ENCODE measurements at places on chromosomes 7 and 10.

DNA sequence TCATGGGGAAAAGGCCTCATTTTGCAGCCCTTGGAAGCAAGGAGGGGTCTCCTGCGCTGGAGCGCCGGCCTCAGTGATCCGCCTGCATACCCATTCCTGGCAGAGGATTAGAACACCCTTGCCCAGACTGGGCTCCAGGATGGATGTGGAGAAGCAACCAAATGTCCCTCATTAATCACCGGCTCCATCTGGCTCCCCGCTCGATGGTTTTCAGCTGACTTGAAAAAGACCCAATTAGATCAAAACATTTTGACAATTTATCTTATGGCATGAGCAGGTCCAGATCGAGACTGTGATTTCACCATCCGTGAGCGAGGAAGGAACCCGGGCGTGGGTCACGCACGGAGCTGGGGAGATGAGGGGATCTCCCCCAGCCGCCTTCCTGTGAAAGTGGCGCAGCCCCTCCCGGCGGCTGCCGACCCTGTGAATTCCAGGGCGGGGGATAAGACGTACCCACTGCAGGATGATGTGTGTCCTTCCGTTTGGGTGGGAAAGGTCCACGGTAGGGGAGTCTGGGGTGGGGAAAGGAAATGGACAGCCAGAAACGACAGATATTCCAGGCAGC, 141.6 kb downstream of the EMX2 start:
- DNase-seq: no peak

GRCh38 chr10:19247843-19248242, 199.2 kb downstream of the MALRD1 start:
- DNase-seq: no peak

DNA sequence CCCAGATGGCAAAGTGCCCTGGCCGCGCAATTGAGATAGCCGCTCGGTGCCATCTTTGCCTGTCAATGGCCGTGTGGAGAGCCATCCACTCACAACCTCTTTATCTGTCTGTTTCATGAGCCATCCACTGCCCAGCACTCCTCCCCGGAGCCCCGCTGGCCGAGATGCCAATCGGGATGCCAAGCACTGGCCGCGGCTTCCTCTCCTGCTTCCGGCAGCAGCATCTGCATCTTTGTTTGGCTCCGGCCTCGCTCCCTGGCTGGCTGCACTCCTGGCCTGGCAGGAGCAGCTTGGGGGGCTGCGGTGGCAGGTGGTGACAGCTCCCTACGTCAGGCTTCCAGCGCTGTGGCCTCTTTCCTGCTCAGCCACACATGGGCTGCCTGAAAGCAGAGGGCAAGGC, 231.7 kb downstream of the USP6NL start:
- peak; percentile 18 for DNase-seq

DNA sequence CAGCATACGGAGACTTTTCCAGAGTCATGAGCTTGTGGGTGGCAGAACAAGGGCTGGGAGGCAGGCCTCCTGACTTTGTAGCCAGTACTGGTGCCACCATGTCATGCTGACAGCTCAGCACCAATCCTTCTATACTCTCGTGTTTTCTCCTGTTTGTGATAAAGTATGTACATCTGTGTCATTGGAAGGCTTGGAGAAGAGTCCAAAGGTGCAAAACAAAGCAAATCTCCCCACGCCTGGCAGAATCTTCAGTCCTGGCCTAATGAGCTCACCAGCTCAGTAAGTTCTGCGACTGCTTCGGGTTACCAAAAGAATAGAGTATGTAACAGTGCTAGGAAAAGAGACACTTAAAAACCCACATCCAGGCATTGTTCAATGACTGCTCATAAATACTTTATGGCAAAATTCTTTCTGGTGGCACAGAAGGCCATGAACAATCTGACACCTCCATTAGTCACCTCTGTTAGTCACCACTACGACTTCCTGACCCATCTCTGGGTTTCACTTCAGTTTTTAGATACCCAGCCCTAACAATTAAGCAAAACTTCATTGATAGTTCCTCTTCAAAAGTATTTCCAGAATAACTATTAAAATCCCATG, 24.5 kb downstream of the STEAP1 start:
- no peak for DNase-seq

GRCh38 chr7:126685018-126685573, 567.6 kb downstream of the GRM8 start:
- peak; percentile 76 for DNase-seq

GRCh38 chr10:67976292-67977245, 92.1 kb downstream of the SIRT1 start:
- no peak for DNase-seq

GRCh38 chr10:125166658-125167057, 6.3 kb upstream of the CTBP2 start:
- no peak for DNase-seq

GRCh38 chr7:67346126-67346525, 349.5 kb downstream of the TYW1 start:
- no peak for DNase-seq

DNA sequence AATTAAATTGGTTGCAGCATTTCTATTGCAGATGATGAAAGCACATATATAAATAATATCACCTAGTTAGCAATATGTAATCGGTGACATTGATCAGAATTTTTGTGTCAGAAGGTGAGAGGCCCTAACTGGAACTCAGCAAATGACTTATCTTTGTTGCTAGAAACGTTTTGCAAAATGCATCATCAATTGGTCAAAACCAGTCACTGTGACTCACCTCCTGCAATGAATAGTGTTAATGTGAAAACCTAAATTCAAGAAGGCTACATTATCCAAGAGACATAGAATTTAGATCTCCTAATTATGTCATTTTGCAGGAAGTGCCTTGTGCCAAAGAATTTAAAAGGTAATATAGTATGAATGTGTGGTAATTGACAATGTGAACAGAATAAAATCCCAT, 9.8 kb upstream of the PNLIPRP3 start:
- DNase-seq: no peak

DNA sequence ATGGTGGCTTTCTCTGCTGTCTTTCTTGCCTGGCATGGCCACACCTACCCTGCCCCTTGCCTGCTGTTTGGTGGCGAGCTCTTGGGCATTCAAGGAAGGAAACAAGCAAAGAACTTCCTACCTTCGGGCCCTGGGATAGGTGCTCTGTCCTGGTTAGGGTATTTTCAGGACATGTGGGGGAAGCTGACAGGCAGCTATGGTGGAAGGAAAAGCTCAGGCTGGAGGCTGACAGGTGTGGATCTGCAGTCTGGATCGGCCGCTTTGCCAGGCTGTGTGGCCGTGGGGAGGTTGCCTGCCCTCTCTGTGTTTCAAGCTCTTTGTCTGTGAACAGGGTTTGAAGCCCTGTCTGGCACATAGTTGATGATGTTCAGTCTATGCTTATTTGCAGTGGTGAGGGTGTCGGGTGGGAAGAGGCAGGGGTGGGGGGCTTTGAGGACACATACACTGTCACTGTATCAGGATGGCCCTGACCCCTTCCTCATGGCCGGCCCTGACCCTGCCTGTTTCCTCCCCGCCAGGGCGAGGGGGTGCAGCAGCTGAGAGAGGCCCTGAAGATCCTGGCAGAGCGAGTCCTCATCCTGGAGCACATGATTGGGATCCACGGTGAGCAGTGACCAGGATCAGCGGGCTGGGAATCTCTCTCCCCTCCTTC, 73.7 kb downstream of the MYL10 start:
- DNase-seq: peak; percentile 58

DNA sequence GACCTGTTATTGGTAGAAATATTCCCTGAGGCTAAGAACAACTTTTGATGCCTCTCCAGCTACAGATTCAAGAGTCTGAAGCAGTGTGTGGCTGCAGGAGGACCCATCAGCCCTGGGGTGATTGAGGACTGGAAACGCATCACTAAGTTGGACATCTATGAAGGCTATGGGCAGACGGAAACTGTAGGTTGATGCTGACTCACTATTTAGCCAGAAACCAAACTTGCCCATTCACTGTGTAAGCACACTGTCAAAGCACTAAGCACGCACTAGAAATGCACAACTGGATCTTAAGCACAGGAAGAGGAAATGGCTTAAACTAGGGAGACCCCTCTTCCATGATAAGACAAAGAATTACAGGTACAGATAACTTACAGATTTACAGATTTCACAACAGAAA, 20.8 kb downstream of the ACSM6 start:
- no peak for DNase-seq

- no peak for DNase-seq
These were observed 32.4 kb downstream of the TACC2 start for GRCh38 chr10:122021379-122021778.

DNA sequence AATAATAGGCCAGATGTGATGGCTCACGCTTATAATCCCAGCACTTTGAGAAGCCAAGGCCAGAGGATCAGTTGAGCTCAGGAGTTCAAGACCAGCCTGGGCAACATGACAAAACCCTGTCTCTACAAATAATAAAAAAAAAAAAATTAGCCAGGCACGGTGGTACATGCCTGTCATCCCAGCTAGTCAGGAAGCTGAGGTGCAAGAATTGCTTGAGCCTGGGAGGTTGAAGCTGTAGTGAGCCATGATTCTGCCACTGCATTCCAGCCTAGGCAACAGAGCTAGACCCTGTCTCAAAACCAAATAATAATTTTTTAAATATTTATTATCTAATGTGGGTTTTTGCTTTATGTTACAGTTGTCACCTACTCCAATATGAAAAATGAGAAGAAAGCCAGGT, 178.9 kb downstream of the ADK start:
- no peak for DNase-seq

DNA sequence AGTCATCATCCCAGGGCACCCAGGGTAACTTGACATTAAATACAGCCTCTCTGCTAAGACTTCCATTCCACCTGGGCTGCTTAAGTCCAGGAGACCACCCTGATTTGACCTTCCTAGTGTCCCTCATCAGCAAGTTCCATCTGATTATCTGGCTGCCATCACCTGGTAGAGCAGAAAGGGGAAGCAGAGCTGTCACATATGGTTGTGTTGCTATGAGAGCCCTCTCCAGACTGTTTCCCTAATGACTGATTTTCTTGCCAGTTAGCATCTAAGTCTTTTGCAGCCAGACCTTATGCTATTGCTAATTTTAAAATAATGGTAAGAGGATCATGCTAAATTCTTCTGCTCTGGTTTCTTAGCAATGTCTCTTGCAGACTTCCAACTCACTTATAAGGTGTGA, 38.7 kb downstream of the KCNH2 start:
- DNase-seq: no peak

- no peak for DNase-seq
These were observed 172.7 kb downstream of the DIP2C start for GRCh38 chr10:516764-517163.

- DNase-seq: no peak
These were observed 26.6 kb downstream of the SLC29A3 start for GRCh38 chr10:71345694-71346093.

GRCh38 chr7:94577357-94577756, 67.7 kb downstream of the CASD1 start:
- no peak for DNase-seq

DNA sequence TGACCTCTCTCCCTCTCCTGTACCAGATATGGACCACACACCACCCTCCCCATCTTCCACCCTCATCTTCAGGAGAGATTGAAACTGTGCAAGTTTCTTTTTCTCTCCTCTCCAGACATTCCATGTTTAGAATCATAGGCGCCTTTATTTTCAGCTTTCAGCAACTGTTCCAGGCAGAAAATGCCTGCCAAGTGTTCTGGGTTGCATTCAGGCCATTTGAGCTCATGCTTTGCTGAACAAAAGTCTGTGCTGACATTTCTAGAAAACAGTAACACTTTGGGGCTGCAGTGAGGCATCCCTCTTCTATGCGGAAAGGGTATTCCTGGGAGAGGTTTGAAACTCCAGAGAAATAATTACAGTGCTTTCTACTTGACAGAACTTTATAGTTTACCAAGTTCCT, 361.7 kb downstream of the GPAM start:
- DNase-seq: peak; percentile 45

DNA sequence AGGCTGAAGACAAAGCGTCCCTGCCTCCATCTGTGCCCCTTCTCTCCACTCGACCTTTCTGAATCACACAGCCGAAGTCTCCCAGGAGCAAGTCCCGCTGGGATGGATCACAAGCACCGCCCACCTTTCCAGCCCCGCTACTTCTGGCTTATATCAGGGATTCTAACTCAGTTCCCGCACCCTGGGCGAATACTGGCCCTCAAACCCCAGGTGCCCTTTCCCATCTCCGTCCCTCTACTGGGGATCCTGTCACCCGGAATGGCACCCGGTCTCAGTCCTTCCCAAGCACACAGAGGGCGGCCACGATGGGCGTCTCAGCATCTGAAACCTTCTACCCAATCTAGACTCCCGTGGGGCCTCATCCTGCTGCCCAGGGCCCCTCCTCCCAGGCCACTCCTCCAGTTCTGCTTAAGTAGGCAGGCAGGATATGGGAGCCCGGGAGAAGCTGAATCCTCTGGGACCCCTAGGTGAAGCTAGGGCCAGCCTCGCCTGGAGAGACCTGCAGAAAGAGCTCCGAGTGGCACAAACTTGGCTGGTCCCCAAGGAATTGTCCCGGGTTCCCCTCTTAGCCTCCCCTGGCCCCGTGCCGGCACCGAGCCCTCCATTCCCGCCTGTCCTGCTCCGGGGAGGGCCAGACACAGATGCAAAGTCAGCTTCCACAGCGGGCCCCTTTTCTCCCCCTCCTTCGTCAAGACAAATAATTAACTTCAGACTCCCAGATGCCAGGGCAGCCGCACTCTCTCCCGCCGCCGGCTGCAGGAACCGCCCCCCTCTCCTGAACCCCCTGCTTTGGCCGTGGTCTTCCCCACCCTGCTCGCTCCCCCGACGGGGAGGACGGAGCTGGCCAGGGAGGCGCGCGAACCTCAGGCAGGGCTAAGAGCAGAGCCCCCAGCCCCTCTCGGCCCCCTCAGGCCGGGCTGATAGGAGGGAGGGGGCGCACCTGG, 612 bp downstream of the KCP start:
- DNase-seq: no peak

- no peak for DNase-seq
These were observed 6.6 kb downstream of the CREB5 start for GRCh38 chr7:28418966-28419365.

DNA sequence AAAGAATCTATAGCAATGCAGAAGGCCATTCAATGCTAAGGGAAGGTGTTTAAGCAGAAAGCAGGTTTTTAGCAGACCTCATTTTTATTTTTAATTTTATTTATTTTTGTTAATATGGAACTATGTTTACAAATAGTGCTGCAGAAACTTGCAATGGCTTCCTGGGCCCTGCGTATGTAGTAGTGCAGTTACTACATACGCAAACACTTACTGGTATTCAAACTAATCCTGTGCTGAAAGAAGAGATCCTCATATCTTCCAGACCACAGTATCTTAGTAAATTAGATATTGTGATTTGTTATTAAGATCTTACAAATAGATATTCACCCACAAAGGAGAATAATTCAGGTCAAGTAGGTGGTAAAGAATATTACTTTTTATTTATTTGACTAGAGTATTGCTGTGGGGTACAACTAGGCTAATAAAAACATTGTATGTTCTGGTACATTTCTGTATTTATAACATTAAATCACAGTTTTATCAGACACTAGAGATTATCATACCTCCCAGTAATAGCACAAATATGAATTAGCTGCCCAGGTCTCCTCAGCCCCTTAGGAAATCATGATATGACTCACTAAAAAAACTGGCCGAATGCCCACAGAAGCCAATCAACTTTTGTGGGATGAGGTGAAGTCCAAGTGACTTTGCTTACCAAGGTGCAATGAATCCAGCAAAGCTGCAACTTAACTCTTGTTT, 57.6 kb downstream of the RNLS start:
- no peak for DNase-seq
